ENCODE measurements at places on chromosomes 1 and 21.

DNA sequence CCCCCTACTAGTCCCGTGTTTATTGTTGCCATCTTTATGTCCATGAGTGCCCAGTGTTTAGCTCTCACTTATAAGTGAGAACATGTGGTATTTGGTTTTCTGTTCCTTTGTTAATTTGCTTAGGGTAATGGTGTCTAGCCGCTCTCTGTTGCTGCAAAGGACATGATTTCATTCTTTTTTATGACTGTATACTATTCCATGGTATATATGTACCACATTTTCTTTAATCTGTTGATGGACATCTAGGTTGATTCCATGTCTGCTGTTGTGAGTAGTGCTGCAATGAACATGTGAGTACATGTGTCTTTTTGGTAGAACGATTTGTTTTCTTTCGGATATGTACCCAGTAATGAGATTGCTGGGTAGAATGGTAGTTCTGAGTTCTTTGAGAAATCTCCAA is 44.2 kb upstream of the METTL18 start:
- DNase-seq, result no peak

GRCh38 chr1:57586842-57587241 is 163.0 kb upstream of the DAB1 start:
- DNase-seq, result no peak

DNA sequence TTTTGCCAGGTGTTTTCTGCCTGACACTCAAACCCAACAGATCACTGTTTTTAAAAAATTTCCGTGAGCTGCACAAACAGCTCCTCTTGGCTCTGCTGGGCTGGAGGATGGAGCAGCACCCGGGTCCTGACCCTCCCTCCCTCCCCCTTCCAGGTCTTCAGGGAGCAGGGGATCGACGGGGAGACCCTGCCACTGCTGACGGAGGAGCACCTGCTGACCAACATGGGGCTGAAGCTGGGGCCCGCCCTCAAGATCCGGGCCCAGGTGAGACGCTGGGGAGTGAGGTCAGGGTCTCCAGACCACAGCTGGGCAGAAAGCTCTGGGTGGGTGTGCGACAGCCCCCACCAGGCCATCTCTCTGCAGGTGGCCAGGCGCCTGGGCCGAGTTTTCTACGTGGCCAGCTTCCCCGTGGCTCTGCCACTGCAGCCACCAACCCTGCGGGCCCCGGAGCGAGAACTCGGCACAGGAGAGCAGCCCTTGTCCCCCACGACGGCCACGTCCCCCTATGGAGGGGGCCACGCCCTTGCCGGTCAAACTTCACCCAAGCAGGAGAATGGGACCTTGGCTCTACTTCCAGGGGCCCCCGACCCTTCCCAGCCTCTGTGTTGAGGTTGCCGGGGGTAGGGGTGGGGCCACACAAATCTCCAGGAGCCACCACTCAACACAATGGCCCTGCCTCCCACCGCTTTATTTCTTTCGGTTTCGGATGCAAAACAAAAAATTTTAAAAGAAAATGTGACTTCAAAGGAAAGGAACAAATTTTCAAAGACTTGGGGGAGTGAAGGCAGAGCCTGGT is 15.3 kb downstream of the NOC2L start:
- DNase-seq, result no peak

GRCh38 chr1:224454402-224455055 is 19.9 kb upstream of the WDR26 start:
- DNase-seq, result no peak

- peak; percentile 82 for DNase-seq
Measured at GRCh38 chr1:31672986-31673385, 28.3 kb upstream of the PEF1 start.

- DNase-seq, result peak; percentile 70
Measured at GRCh38 chr1:234536741-234537140, 57.8 kb upstream of the TARBP1 start.

- no peak for DNase-seq
Measured at GRCh38 chr1:44939061-44939460, 47.3 kb downstream of the EIF2B3 start.

DNA sequence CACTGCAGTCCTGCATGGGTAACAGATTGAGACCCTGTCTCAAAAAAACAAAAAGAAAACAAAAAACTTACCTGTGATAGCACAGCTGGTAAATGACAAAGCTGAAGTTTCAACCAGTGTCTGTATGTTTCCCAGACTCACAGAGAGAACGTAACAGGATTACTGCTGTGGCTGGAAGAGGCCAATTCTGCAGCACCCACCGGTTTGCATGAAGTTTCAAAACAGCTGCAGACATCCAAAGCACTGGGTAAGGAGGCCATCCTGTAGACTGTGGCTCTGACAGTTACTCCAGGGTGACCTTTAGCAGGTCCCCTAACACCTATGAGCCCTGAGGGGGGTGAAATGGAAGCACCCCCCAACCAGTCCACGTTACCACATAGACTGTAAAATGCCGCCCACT is 7.5 kb downstream of the ID3 start:
- no peak for DNase-seq

GRCh38 chr1:80211691-80212380 is 1205.3 kb upstream of the ADGRL4 start:
- DNase-seq, result peak; percentile 64

DNA sequence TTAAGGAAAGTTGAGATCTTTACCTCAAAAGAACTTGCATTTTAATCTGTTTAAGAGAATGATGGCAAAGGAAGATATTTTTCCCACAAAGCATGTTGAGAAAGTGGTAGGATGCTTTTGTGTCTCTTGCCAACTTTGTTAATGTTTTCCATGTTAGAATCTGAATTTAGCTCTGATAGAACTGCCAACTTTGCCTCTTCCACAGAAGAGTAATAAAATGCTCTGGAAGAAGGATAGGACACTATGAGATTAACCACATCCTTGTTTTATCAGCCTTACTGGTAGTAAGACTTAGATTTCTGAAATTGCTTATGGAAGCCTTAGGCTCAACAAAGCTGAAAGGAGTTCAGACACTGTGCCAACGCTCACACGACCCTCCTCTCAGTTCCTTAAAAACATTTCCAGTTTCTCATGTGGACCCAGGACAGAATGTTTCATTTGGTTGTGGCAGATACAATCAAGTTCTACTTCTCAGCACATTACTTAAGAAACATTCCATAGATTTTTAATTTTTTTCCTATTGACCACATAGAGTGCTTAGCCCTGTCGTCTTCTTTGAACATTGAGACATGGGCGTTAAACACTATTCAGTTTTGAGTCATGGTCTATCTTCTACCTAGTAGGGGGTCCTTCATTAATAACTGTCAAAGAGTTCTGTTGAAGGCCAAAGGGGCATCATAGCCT is 59.0 kb downstream of the MTR start:
- DNase-seq, result peak; percentile 19

DNA sequence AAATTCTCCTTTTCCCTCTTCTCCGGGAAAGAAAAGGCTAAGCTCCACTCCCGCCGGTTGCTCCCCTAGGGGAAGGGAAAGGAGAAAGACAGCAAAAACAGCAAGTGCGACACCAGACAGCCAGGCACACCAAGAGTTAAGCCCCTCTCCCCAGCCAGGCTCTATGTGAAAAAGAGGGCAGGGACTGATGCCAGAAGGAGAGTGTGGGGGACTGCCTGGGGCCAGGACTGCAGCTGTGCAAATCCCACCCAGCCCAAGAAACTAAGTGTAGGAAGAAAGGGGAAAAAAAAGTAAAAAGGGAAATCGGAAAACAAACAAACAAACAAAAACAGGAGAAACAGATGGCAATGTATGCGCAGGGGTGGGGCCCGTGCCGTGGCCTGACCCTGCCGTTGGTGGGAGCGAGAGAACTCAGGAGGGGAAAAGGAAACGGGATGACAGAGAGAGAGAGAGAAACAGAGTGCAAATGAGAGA is 27.7 kb upstream of the FMO1 start:
- DNase-seq, result peak; percentile 94

DNA sequence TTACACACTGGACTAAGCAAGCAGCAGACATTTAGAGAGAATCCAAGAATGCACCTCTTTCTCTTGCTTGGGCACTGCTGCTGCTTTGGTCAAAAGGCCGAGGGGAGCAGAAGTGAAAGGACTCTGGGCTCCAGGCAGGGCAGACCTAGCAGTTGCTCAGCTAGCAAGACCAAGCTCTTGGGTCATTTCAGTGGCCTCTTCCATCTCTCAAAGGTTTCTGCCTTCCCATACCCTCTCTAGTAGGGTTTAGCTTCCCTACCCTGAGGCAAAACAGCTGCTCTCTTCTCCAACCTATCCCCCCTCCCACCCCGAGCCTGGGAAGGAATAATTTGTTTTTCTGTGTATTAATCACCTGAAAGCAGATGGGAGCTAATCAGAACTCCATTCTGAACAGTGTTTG is 25.8 kb downstream of the TFAP2E start:
- DNase-seq, result no peak

- no peak for DNase-seq
Measured at GRCh38 chr21:38402291-38402690, 96.0 kb downstream of the ERG start.

DNA sequence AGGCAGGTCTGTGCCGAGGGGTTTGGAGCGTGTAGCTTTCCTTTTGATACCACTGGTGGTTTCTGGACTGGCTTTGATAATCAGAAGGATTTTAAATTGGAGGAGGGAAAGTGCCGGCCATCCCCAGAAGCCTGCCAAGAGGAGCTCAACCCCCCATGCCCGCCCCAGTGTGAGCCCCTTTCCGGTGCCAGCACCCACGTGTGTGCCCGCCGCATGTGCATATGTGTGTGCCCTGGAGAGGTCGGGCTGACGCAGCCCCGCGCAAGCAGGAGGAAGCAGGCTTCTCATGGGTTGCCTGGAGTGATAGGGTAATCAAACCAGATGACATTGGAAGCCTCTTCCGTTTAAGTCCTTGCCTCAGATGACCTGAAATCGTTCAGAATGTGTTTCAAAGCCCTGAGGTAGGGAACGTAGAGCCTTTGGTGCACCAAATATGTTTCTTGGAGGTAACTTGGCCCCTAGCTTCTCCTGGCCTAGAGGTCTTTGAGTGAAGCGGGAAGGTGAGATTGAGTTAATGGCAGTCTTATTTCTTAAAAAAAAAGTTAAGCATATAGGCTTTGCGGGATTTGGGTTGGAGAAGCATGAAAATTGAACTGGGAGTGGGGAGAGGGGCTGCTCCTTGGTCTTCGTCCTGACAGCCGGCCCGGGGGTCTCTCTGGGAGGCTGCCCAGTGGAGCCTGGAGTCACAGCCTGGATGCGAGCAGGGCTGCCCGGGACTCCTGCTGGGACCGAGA is 34.1 kb upstream of the ARHGEF16 start:
- DNase-seq, result no peak

DNA sequence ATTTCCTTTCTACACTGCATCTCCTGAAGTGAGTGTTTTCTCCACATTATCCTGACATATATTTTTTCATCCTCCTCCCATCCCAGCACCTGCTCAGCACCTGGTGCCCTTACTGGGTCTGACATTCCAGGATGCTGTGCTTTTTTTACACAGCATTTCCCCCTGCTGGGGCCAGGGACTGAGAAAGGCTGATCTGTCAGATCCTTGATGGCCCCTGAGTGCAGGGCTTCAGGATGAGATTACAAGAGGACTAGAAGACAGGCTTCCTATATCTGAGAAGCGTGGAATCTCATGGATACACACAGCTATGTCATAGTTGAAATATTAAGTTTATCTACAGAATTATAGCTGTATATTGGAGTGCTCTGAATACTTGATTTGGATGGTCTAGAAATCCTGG is 24.4 kb downstream of the RCAN1 start:
- no peak for DNase-seq

Measured in muscle of leg (tissue), 16 donors.